Stimulated activated CD4-positive, alpha-beta T cell treated with anti-CD3 and anti-CD28 coated beads, Interleukin-12 subunit alpha, Interleukin-12 subunit beta, amount 100 ng/mL, for 4 hours (primary cell): ENCODE measurements at places on chromosomes 13 and 19.

DNA sequence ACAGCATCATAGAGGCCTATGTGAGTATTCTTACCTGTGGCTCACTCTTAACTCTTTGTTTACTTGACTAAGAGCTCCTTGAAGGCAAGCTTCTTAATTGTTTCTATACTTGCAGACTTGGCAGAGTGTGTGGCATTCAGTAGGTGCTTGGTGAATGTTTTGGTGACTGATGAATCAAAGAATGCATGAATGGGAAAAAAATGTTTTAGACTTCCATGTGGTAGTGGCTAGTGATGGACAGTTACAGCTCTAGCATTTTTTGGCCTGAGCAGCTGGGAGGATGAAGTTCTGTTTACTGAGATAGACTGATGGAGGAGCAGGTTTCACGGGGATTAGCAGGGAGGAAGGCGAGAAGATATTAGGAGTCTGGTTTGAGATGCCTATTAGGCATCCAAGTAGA is 13.6 kb downstream of the HAS1 start:
- DNase-seq = no peak

DNA sequence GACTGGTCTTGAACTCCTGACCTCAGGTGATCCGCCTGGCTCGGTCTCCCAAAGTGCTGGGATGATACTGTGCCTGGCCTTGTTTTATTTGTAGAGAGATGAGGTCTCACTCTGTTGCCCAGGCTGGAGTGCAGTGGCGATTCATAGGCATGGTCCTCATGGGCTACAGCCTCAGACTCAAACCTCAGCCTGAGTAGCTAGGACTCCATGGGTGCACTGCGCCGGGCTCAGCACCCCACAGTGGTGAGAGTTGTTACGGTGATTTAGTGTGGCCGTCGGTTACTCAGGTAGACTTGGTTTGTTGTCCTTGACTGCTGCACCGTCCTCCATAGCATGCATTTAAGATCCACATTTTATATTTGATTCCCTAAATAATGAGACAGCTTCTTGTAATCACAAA is 80.7 kb downstream of the SLC6A16 start:
- DNase-seq = no peak

DNA sequence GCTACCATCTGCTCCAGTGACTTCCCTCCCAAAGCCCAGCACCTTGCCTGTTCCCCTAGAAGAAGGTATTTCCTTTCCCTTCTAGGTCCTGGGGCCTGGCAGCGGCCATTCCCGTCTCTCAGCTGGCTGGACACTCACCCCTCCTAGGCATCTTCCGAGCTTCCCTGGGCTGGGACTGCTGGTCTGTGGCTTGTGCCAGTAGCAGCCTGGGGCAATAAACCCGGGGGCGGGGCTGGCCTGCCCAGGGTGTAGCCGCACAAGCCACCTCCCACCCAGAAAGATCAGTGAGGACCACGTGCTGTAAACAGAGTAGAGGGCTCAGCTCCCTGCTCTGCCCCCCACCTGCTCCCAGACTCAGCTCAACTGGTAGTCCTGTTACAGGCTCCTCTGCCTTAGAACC is 15.0 kb downstream of the LIPE start:
- DNase-seq = no peak

GRCh38 chr19:45569619-45570421 is 14.8 kb downstream of the OPA3 start:
- DNase-seq = peak; percentile 46

- DNase-seq = no peak
These were observed 14.9 kb upstream of the LATS2 start for GRCh38 chr13:21076253-21076652.

- DNase-seq = no peak
These were observed 954.1 kb downstream of the UQCRFS1 start for GRCh38 chr19:28258829-28259228.

- no peak for DNase-seq
These were observed 21.1 kb upstream of the FBXO27 start for GRCh38 chr19:39053276-39054090.

DNA sequence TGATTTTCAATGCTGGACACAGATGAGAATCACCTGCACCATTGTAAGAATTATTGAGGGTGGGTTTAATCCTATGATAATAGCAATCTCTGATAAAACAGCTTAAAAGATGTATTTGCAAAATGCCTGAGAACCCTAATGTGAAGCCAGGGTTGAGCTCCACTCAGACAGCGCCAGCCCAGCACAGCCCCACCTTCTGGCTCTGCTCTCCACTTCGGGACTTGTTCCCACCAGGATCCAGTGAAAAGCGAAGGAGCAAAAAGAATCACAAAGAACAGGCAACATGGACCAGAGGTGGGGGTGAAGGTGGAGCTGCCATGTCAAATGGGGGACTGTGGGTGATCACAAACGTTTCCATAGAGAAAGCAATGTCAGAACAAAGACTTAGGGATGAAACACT is 18.6 kb upstream of the ZNF816 start:
- no peak for DNase-seq

GRCh38 chr19:937259-937694 is 11.4 kb downstream of the ARID3A start:
- DNase-seq = no peak

GRCh38 chr19:277581-278165 is 13.5 kb downstream of the PLPP2 start:
- no peak for DNase-seq

DNA sequence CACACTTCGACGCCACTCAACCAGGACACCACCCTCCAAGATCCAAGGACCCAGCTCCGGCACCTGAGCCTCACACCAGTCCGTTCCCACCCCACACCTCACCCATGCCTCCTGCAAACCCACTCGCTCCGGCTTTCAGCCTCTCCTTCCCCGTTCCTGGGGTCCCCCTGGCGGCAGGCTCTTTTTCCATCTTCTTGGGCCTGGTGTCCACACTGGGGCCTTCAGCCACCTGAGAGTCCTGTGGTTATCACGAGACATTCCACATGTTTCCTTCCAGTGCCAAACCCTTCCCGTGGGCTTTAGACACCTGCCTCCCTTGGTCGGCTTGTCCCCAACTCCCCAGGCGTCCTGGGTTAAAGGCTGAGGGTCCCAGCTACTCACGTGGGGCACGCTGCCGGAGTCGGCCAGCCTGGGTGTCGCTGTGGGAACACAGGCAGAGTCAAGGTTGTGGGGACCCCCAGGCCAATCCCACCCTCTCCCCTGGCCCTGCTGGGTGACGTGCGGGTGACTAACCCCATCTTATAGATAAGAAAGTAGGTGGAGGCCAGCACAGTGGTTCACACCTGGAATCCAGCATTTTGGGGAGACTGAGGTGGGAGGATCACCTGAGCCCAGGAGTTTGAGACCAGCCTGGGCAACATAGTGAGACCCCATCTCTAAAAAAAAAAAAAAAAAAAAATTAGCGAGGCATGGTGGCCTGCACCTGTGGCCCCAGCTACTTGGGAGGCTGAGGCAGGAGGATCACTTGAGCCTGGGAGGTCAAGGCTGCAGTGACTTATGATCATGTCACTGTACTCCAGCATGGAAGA is 1.9 kb downstream of the JSRP1 start:
- DNase-seq = no peak

- DNase-seq = no peak
These were observed 3.4 kb upstream of the GRWD1 start for GRCh38 chr19:48442116-48443035.

DNA sequence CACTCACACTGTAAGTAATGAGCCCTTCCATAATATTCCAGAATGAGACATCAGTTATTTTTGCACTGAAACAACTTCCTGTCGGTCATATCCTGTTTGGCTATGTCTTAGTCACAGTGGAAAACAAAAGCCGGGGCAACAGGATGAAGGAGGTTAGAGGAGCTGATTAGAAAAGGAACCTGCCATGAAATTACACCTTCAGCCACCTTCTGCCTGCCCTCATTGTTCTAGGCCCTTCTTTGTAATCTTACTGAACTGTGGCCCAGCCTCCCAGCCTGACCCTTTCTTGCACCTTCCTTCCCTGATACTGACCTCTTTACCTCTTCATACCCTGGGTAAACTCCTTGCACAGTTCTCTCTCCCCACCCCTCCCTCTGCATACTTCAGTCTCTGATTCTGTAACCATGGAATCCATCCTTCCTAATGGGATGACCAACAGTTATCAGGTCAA is 67.3 kb downstream of the DOCK9 start:
- DNase-seq = peak; percentile 10

DNA sequence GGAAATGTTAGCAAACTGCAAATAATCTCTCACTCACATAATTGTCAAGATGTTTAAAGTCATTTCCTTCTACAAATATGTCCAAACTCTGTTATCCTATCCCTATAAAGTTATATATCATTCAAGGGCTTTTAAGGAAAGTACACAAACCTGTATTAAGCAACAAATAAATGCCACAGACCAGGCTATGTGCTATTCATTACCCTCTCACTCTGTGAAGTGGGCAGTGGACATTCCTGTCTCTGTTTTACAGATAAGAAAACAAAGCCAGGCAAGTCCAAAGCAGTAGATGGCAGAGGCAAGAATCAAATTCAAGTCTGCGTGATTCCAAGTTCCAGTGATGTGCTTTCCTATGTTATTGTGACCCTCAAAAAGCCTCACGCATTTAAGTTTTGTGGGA is 140.6 kb downstream of the LHFPL6 start:
- no peak for DNase-seq

DNA sequence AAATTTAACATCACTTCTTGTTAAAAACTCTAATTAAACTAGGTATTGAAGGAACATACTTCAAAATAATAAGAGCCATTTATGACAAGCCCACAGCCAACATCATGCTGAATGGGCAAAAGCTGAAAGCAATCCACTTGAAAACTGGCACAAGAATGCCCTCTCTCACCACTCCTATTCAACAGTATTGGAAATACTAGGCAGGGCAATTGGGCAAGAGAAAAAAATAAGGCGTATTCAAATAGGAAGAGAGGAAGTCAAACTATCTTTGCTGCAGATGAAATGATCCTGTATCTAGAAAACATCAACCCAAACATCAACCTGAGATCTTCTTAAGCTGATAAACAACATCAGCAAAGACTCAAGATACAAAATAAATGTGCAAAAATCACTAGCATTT is 15.6 kb upstream of the LILRB1 start:
- no peak for DNase-seq

DNA sequence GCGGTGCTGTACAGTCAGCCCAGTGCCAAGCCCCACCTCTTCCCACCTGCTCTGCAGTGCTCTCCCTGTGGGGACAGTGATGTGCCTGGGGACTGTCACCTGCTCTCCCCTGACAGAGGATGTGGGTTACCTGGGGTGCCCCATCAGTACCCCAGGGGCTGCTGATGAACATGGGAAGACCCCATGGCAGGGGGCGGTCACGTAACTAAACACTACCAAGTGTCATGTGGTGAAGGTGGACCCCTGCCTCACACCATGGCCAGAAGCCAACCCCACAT is 12.7 kb downstream of the KDM4B start:
- no peak for DNase-seq

GRCh38 chr13:32142956-32143375 is 111.4 kb downstream of the FRY start:
- DNase-seq = no peak

DNA sequence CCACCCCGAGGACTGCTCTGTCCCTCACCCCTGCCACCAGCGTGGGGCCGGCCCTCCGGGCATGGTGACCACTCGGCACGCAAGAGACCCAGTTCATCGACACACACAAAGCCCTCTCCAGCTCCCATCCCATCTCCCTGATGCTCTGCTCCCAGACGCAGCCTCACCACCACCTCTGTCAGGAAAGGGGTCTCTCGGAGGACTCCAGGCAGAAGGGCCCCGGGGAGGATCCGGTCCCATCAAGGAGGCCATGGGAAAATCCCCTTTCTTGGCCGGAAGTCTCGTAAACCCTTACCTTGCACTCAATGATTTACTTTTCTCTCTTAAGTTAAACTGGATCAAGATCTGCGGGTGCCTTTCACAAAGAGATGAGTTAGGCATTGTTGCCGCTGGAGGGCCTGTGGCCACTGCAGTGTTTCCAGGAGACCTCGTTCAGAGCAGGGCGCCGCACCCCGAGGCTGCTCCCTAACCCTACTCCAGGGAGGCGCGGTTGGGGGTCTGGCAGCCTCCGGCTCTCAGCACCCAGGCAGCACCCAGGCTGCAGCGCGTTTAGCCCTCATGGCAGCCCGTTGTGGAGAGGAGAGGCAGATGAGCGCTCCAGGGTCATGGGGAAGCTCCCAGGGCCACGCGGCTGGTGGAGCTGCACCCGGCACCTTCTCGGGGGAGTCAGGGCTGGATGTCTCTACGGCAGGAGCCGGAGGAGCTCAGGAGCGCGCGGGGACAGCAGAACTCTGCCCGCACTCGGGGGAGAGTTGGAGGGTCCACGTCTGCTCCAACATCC is 31.0 kb downstream of the C2CD4C start:
- DNase-seq = no peak

DNA sequence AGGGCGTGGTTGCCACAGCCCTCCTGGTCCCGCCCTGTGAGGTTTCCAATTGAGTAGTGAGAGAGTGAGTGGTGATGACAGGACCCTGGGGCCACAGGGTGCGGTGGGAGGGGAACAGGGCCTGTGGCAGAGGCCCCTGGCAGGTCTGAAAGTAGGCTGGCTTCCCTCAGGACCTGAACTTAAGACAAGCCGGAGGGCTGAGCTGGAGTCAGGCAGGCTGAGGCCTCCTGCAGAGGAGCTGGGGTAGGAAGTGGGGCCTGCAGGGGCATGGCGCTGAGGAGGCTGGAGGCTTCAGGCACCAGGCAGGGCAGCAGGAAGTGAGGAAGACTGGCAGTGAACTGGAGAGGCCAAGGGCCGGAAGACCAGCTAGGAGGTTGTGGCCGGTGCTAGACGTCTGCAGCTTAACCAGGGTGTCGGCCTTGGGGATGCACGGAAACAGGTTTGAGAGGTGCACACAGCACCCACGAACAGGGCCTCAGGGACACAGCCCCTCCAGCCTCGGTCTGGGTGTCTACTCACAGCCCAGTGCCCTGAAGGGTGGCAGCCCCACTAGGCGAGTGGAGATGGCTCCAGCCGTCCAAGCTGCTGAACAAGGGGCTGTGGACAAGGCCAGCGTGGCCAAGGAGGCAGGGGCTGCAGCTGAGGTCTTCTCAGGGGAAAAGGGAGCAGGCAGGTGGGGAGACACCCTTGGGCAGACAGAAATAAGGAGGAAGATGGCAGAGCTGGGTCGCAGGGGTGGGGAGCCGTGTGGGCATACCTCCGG is 17.8 kb downstream of the POP4 start:
- no peak for DNase-seq

GRCh38 chr19:11458236-11458900 is 22.5 kb downstream of the ELAVL3 start:
- DNase-seq = no peak

GRCh38 chr13:42686165-42686564 is 95.2 kb upstream of the FAM216B start:
- DNase-seq = no peak
